Suprapubic skin (tissue), 4 donors: ENCODE measurements at places on chromosomes 5 and 9. TPM values are rescaled to one million over a fixed set of nuclear protein-coding genes. Genes with fewer than 3 reads are reported as not detected.

GRCh38 chr5:151498395-151499155, 51.2 kb downstream of the SLC36A1 start:
- DNase-seq: no peak

GRCh38 chr9:93112116-93112863, 16.3 kb downstream of the CARD19 start:
- DNase-seq: peak; percentile 77

Gene SV2C
- 0.30 TPM for total RNA-seq

Gene ZNF474
- total RNA-seq: 1.0 TPM

DNA sequence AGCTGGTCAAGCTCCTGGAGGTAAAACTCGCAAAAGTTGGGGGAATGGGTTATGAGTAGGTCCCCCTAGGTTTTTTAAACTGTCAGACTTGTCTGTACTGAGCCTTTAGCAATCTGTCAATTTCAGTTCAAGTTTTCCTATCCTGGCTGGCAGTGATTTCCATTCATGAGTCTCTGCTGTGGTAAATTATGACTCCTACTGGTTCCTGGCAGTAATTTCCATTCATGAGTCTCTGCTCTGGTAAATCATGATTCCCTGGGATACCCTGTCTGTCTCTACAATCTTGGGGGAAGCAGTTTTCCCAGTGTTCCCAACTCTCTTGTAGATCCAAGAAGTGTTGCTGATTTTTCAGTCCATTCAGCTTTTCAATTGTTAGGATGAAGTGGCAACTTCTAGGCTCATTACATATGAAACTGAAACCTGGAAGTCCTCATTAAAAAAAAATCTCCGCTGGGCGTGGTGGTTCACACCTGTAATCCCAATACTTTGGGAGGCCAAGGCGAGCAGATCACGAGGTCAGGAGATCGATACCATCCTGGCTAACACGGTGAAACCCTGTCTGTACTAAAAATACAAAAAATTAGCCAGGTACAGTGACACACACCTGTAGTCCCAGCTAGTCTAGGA, 91.3 kb upstream of the GPBP1 start:
- no peak for DNase-seq

DNA sequence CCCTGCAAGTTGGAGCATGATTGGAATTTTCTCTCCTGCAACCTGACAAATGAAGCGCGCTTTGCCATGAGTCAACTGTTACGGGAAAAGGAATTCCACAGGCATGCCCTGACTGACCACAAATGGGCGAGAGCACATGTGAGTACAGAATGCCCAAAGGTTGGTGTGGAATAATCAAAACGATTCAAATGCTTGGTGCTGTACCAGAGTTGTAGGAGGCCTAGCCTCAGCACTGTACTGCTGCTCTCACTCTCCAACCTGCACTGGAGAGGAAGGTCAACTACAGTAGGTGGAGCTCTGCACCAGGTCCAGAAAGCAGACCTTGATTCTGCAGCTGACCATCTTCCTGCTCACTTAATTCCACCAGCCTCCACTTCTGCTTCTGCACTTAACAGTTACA, 406.9 kb upstream of the ACTBL2 start:
- DNase-seq: no peak

- DNase-seq: no peak
Observed at GRCh38 chr9:92948038-92948534, 763 bp downstream of the FGD3 start.

Gene ADAMTS12
- 0.26 TPM for total RNA-seq

- DNase-seq: no peak
Observed at GRCh38 chr5:168604436-168604835, 25.3 kb upstream of the PANK3 start.

DNA sequence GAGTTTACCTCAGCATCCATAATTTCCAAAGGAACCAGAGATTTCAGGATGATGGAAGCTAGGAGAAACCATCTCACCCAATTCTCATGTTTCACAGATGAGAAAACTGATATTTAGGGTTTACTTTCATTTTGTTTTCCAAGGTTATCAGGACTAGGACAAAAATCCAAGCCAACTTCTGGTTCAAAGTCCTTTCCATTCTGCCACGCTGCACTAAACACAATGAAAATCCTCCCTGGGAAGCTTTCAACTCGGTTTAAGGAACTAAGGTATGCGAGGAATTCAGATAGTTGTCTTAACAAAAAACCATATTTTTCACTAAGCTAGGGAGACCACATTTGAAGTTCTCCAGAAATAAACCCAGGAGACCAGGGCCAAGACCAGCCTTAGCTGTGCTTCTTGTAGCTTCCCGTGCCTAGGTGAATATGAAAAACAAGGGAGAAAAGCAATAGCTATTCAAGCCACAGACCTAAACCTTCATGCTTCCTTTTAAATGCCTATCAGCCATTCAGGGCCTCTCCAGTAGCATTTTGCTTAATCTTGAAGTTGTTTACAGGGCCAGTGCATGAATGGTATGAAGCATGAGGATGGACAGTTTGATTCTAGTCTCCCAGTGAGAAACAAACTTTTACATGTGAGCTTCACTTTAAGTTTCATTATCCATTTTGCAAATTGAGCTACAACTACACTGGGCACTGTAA, 167.9 kb downstream of the DENND1A start:
- no peak for DNase-seq

Gene FAM193B
- 61.3 TPM for total RNA-seq

Gene ARHGEF39
- 0.60 TPM for total RNA-seq

GRCh38 chr5:59133764-59134261, 550.9 kb downstream of the RAB3C start:
- DNase-seq: no peak

- no peak for DNase-seq
Observed at GRCh38 chr5:178113841-178114324, 551 bp downstream of the N4BP3 start.

Gene INSL6
- total RNA-seq: not detected

- DNase-seq: no peak
Observed at GRCh38 chr5:56567278-56567677, 248.1 kb upstream of the MAP3K1 start.

GRCh38 chr9:137057545-137057944, 3.7 kb upstream of the ENTPD2 start:
- DNase-seq: no peak

DNA sequence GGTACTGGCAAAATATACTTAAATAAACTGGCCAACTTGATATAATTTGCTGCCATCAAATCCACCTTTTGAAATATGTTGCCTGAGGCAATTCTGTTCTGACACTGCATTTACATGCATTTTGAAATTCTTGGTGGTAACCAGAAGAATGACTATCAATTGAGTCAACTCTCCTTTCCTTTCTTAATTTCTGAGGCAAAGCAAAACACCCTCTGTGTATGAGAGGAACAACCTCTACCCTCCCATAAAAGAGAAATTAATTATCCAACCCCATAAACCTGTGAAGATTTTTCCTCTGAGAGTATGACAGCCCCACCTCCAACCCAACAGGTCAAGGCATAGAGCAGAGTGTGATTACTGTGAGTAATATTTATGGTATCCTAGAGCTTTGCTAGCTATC, 286.8 kb downstream of the NR2F1-AS1 start:
- DNase-seq: no peak

DNA sequence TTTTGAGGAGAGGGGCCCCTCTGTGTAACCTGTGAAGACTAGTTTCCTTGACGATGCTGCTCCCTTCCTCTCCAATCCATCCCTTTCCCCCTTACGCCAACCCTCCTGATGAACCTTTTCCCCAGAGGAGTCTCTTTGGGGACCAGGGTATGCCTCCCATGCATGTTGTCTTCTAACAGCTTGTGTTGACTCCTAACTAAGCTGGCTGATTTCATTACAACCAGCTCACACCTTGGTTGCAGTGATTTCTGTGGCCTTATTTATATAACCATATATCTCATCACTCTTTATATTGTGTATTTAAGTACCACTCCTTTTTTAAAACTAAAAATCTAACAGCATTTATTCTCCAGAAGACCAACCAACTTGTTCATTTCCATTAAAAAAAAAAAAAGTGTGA, 42.5 kb downstream of the SFXN1 start:
- DNase-seq: no peak

- no peak for DNase-seq
Observed at GRCh38 chr9:68749579-68750159, 44.6 kb downstream of the PIP5K1B start.

DNA sequence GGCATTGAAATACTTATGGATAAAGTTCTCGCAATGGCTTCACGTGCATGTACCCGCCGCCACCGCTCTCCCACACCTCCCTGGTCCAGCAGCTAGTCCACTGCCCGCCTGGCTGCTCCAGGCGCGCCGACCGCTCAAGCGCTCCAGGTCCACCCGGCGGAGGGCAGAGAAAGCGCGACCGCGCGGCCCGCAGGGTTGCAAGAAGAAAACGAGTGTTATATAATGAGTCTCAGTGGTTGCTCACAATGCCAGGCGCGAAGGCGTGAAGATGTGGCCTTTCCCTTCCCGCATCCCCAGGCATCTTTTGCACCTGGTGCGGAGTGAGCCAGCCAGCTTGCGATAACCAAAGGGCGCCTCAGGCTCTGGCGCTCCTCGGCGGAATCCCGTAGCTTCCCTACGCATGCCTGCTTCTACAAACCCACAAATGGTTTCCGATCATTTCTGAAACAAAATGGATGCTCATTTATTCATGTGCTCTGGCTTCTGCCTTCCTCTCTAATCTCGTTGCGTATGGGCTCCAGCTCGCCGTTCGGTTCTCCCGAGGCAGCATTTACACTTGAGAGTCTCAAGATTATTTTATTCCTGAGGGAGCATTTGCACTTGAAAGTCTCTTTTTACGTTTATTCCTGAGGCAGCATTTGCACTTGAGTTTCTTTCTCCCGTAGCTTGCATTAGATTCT, 25.7 kb downstream of the CDKN2A start:
- DNase-seq: no peak

DNA sequence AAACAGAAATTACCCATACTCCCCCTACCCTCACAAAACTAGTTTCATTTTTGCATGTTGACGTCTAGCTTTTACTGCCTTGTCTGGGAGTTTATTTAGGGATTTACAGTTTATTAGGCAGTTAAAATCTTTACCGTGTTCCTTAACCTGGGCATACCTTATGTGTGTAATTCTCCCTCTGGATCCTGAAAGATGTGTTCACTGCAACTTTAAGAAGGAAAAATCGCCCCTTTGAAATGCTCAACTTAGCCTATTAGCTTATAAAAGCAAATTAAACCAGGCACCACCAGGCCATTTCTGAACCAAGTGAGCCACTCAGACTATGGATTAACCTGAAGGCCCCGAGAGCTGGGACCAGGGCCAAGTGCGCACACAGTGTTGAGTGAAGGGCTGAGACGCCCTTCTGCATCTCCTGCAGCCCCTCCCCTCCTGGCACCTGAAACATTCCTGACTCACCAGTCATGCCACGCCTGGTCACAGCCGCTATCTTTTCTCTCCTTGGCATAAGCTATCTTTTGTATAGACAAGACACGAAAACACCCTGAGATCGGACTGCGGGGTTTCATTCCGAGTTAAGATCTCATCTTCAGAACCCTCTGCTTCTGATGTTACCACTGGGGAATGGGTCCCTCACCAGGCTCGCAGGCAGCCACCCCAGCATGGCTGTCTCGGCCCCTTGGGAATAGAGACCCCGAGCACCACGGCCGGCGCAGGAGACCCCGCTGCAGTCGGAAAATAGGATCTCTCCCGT, 111.9 kb downstream of the ROR2 start:
- DNase-seq: peak; percentile 78

Gene SYK
- 31.6 TPM for total RNA-seq

DNA sequence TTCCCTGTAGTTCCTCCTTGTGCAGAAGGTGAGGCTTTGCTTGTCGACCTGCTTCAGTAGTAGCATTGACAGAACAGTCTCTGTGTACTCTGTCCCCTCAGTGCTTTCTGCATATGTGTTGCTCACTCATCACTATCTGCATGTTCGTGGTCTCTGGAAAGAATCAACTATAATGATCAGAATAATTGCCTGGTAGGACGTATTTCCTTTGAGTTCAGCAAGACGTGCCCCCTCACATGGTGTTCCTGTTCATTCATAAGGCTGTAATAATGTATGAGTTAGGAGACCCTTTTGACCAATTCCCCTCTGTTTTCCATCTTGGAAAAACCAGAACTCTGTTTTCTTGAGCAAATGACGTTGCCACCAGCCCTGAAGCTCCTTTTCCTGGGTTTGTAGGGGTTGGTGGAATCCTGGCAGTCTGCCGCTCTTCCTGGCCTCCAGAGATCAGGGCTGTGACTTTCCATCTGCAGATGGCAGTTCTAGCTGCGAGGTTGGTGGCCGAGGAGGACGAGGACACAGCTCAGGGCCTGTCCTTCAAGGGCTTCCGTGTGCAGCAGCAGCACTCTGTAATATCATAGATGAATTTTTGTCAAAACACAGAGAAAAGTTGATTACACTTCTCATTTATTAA, 61.9 kb downstream of the EXOSC2 start:
- no peak for DNase-seq
